Foreskin fibroblast (primary cell): ENCODE measurements at places on chromosomes 4 and X.

DNA sequence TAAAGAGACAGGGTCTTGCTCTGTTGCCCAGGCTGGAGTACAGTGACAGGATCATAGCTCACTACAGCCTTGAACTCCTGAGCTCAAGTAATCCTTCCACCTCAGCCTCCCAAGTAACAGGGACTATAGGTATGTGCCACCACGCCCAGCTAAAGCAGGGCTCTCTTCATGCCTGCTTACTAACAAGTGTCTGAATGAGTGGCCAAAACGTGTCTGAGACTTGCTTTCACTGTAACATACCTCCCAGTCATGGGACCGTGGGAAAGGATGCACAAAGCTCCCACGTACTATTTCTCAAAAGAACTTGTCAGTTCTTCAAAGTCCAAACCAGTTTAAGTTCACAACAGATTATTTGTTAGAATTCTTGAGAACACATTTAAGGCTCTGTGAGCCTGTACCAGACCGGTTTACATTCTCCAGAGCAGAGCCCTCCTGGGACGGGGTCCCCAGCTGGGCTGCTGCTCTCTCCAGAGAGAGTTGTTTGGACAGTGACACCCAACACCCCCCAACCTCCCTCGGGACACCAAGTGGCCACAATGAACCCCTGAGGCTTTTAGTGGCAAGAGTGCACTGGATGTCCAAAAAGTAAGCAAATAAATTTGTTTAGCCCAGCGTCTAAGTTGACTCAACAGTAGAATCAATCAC lies 24.1 kb downstream of the SH3KBP1 start:
- DNase-seq, result no peak

GRCh38 chr4:66475596-66475995 lies 805.3 kb upstream of the EPHA5 start:
- no peak for DNase-seq

DNA sequence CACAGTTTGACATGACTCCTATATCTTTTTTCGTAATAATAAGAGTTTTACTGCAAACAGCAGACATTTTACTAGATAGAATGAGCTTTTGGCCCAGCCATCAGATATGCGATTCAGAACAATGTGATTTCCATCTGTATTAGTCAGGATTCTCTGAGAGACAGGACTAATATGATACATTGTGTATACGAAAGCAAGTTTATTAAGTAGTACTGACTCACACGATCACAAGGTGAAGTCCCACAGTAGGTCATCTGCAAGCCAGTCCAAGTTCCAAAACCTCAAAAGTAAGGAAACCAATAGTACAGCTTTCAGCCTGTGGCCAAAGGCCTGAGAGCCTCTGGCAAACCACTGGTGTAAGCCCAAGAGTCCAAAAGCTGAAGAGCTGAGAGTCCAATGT lies 24.1 kb downstream of the CXCL8 start:
- peak; percentile 45 for DNase-seq

DNA sequence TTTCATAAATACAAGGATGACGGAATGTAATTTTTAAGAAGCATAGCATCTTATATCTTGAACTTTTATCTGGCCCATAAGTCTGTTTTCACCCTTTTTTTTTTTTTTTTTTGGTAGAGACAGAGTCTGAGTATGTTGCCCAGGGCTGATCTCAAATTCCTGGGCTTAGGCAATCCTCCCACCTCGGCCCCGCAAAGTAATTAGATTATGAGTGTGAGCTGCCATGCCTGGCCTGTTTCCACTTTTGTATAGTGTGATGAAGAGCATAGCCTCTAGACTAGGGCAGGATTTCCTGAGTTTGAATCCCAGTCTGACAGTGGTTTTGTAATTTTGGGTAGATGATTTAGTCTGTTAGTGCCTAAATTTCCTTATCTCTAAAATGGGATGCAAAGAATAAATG lies 11.0 kb downstream of the STIM2 start:
- peak; percentile 62 for DNase-seq

DNA sequence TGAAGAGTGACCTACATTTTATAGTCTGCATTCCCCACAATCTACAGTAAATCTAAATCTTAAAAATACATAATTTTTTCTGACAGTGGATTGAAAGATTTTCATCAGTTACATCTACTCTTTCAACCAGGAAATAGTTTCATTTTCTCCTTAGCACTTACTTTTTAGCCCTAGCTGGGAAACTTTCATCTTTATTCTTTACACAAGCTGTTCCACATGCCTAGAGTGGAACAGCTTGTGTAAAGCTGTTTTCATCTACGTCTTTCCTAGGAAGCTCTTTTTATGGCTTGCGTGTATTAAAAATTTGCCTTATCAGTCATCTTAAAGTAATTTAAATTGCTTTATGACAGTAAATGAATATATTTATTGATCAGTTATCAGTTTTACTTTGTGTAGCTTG lies 40.5 kb downstream of the RBPJ start:
- no peak for DNase-seq

GRCh38 chrX:19577181-19577810 lies 62.0 kb upstream of the MAP3K15 start:
- no peak for DNase-seq

DNA sequence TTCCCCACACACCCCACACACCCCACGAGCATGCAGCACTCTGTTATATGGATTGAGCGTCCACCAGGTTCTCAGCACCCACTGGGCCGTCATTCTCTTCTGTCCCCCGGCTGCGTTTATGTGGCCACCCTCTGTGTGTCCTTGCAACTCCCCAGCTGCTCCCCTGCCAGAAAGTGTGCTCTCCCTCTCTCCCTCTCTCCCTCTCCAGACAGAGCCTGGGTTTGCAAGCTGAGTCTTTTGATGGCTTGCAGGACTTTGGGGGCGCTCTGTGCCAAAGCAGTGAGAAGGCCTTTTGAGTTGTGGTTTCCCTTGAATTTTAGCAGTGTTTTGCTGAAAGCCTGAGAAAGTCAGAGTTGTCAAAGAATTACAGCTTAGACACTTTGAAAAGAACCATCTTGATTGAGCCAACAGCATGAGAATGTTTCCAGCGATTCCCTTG lies 173.5 kb downstream of the DCLK2 start:
- no peak for DNase-seq

DNA sequence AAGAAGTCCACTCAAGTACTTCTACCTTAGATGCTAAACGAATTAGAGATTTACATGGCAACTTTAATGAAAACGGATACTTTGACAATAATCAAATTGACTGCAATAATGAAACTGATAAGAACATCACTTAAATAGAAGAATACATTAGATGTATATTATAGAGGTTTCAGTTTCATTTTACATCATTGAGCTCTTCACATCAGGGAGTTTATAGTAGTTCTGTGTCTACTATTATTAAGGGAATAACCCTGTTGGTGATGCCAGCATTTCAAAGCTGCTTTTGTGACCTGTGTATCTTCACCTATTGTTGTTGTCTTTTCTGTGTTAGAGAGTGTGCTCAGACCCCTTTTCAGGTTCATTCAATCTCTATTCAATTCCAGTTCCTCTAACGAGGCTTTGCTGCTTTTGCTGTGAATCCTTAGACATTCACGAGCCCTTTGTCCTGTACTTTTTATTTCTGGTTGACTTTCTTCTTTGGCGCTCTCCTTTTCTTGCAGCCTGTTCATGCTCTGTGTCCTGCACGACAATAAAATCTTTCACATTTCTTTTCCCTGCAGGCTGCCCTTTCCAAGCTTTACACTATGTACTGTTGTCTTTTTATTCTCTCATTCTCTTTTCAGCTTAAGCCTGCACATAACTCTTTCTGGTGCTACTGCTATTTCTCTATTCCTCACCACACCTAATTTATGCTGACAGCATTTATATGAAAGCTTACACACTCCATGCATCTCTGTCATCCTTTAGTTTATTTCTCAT lies 232.1 kb downstream of the CPE start:
- no peak for DNase-seq

DNA sequence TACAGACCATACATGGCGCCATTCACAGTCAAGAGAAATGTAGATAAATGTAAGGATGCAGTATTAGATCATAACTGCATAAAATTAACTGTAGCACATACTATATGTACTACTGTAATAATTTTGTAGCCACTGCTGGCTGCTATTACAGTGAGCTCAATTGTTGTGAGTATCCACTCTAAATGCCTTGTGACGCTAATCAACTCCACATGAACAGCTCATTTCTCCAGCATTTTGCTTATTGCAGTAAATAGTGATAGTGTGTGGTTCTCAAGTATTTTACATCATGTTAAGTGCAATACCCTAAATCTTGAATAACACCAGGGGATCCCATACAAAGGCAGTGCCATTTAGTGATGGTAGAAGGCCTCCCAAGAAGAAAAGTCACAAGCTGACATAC lies 21.2 kb downstream of the FGFBP1 start:
- DNase-seq, result peak; percentile 80

DNA sequence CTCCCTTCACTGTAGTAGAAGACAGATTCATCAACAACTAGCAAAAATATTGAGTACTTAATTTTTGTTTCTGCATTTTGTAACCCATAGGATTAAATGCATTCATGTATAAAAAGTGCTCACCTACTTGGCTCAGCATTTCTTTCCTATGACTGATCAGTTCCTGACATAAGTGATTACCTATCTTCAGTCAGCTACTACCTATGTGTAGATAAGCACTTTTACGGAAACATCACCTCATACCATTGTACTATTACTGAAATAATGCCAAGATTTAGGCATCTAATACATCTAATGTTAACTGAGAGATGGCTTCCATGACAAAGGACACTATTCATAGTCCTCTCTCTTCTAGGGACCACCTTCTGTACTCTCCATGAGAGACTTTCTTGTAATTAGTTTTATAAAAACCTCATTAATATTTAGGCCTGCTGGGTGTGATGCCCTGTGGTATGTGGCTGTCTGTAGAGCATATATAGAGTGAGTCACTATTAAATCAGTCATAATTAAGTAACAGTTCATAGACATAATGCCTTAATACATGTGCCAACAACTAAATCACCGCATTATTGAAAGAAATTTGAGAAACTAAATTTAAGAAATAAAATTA lies 147.0 kb downstream of the PDGFC start:
- DNase-seq, result no peak

- peak; percentile 66 for DNase-seq
Measured at GRCh38 chrX:15789979-15790768, at the start of gene ZRSR2. TSS of gene ZRSR2 (plus strand) at chrX:15790484. CDS start at chrX:15790496, 12 bp downstream.

- no peak for DNase-seq
Measured at GRCh38 chrX:78957768-78958130, 12.6 kb downstream of the P2RY10 start.

DNA sequence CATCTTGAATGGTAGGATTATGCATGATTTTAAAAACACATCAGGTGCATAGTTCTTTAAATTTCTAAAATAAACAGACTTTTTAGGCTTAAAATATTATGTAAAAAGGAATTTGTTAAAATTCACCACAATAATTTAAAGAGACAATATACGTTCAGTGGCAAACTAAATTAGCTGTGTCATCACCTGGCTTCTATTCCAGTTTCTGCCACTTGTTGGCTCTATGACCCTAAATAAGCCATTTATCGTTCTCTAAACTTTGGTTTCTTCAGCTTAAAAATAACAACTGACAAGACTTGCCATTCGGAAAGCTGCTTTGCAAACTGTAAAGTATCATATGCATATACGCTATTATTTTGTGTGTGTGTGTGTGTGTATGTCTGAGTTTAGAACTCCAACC lies 141.3 kb downstream of the MGST2 start:
- no peak for DNase-seq

DNA sequence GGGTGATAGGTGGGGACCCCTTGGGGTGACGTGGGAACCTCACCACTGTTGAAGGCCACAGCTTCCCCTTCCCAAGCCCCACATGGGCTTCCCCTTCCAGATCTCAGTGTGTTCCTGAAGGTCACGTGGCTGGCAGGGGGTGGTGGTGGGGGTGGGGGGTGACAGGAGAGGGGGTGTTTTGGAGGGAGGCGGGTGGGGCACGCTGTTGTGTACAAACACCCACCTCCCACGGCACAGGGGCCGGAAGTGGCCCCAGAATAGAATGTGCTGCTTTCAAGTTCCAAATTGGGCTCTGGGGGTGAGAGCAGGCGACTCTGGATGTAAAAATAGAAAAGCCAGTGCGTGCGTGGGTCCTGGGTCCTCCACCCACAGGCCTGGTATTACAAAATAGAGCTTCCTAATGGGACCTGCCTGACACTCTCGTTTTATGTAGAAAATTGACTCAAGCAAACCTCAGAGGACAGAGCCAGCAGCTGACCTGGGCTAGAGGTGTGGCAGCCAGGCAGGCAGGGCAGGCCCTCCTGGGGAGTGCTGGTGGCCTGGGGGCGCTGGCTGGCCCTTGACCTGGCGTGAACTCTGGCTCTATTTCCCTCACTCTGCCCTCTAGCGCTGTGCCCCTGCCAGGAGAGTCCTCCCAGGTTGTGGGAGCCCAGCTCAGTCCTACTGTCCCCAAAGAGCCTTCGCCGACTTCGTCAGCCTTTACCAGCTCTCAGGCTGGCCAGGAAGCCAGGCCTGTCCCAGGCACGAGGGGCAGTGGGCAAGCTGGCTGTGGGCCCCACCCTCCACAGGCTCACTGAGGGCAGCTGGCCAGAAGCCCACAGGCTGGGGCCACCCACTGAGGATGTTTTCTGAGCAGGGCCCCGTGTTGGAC lies 5.4 kb upstream of the SH3BP2 start:
- DNase-seq, result no peak

- peak; percentile 47 for DNase-seq
Measured at GRCh38 chr4:107380190-107380589, 339.8 kb downstream of the PAPSS1 start.

- DNase-seq, result no peak
Measured at GRCh38 chr4:139711461-139711860, 45.8 kb downstream of the MGST2 start.

GRCh38 chr4:163251204-163251603 lies 81.2 kb downstream of the NPY1R start:
- no peak for DNase-seq

GRCh38 chrX:30939928-30940327 lies 50.9 kb upstream of the TAB3 start:
- no peak for DNase-seq

- no peak for DNase-seq
Measured at GRCh38 chr4:104966349-104967033, 180.2 kb upstream of the TET2 start.

- DNase-seq, result no peak
Measured at GRCh38 chr4:67719953-67720617, 19.1 kb upstream of the UBA6 start.

- no peak for DNase-seq
Measured at GRCh38 chrX:10101269-10101668, 55.5 kb upstream of the CLCN4 start.

GRCh38 chr4:184473499-184474262 lies 669 bp downstream of the IRF2 start:
- peak; percentile 61 for DNase-seq

- no peak for DNase-seq
Measured at GRCh38 chrX:77347572-77347971, 99.6 kb upstream of the FGF16 start.

DNA sequence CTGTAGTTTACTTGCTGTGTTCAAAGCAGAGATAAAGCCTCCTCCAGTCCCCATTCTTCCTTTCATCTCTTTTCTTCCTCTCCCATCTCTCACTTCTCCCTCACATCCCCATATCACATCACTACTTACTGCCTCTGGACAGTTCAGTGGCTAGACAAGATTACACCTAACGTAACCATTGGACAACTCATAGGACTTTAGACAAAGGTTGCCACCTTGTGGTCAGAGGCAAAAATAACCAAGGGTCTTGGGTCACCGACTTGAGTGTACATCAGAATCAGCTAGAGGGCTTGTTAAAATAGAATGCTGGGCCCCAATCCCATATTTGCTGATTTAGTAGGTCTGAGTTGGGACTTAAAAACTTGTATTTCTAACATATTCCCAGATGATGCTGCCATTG lies 109.3 kb upstream of the DGKK start:
- DNase-seq, result peak; percentile 30

GRCh38 chr4:56653461-56654237 lies 27.4 kb downstream of the HOPX start:
- no peak for DNase-seq
